ENCODE measurements at places on chromosomes 3 and 15.
A peak's percentile ranks its signal among the peaks of the same experiment; 100 is the strongest.

GRCh38 chr3:174331095-174331800 is 527.9 kb upstream of the NAALADL2 start:
- no peak for DNase-seq

DNA sequence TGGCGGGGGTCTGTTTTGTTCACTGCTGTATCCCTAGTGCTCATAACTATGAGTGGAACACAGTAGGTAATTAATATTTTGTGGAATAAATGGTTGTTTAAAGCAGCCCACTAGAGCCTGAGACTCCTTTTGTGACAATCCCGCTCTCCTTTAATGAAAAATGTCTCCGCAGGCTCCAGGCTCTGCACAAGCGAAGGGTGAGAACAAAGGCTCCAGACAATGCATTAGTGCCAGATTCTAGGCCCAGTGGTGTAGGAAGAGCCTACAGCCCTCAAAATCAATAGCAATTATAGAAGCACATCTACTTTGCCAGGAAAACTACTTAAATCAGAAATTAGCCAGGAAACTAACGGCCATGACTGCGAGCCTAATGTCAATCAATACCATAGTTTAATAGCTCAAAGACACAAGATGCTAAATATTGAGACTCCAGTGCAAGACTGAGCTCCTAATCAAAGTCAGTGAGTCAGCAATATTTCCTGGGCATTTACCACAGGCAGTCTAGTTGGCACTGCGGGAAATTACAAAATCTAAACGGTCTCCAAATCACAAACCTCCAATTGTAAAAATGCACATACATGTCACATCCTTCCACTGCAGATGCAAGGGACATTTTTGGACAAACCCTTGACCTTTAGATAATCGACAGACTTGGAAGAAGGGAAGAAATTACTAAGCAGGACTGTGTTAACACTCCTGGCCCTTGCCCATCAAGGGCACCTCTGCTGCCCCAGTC is 2.3 kb downstream of the ANXA2 start:
- peak; percentile 28 for DNase-seq

GRCh38 chr15:73845507-73845906 is 27.9 kb upstream of the TBC1D21 start:
- no peak for DNase-seq

DNA sequence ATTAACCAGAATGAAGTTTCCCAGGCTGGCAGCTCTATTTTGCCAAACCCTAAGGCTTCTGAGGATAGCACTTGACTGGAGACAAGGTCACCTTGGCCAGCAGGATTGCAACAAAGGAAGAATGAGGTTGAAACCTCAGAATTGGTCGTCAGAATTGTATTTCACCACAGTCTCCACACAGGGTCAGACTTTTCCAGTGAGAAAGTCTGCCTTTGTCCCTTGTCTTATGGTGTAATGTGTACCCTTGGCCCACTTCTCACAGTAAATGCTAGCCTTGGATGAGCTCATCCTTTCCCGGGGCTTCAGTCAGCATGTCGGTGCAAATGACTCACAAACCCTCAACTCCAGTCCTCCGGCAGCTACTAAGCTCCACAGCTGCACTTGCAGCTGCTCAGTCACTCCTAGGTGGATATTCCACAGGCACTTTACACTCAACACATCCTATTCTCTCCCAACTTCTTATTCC is 19.7 kb downstream of the SSR3 start:
- DNase-seq, result no peak

DNA sequence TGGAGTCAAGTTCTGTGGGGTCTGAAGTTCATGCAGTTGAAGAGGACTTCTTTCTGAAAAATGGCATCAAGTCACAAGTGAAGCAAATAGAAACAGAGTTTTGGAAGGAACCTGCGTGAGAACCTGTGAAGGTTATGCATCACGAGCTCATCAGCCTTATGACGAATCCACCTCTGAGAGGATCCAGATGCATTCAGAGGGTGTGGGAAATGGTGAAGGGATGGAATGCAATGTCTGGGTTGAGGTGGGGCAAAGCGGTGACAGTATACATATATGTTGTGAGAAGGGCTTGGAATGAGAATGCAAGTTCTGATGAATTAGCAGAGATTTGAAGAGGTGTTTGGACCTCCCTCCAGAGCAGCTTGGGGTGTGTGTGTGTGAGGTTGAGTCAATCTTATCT is 382.1 kb upstream of the TBL1XR1 start:
- no peak for DNase-seq

GRCh38 chr15:66943456-66944095 is 121.8 kb upstream of the SMAD3 start:
- peak; percentile 53 for DNase-seq

GRCh38 chr3:43055806-43056770 is 49.8 kb downstream of the POMGNT2 start:
- DNase-seq, result no peak

DNA sequence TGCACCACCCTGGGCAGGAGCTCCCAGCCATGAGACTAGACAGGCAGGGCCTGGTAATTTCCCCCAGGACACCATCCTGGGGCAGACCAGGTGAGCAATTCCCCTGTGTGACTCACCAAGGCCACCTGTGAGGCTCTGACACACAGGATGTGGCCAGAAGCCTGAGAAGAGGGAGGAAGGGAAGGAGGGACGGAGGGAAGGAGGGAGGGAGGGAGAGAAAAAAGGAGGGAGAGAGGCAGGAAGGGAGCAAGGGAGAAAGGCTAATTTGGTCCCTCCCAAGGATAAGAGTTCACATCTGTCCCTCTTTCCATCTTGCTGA is 25.9 kb downstream of the WNT7A start:
- DNase-seq, result no peak

DNA sequence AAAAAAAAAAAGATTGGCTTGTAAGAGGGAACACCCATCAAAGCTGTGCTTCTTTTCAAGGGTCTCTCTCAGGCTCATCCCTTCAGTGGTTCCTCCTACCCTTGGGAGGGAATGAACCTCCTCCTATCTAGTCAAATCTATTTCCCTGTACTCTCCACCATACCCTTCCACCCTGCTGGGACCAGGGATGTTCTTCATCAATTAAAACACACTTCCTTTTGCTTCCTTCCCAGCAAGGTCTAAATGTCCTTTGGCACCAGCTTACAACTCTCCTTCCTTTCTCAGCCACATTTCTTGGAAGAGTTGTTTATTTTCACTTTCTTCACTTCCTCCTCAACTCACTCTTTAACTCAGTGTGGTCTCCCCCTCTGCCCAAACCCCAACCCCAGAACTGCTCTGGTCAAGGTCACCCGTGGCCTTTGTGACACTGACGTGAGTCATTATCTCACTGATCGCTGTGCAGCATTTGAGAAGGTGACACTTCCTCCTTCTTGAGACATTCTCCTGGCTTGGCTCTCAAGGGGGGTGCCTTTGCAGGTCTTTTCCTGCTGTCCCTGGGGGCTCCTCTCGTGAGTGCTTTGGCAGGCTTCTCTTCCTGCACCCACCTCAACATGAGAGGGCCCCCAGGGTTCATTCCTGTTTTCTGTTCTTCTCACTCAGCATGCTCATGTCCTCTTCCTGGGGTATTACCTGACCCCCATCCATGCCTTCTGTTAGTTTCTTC is 210.5 kb upstream of the TLE3 start:
- DNase-seq, result no peak

GRCh38 chr15:77592758-77593157 is 40.0 kb downstream of the LINGO1 start:
- DNase-seq, result no peak

- DNase-seq, result no peak
Observed at GRCh38 chr3:59150039-59150438, 100.2 kb upstream of the CFAP20DC start.

DNA sequence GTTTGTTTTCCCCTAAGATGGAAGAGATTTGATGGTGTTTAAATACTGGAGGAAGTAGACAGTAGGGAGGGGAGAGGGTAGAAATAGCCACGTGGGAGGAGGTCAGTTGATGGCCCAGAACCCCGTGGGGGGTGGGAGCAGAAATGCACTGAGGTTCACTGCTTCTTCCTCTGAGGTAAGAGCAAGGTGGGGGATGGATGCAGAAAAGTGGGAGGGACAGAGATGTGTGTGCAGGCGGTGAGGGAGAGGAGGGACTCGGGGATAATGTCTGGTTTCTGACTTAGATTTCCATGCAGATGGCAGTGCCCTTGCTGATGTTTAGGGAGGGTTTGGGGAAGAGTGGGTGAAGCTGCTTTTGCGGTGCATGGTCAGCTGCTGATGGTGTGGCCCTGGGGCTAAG is 102.9 kb downstream of the ARNT2 start:
- DNase-seq, result no peak

GRCh38 chr15:35546511-35547381 is 781 bp upstream of the DPH6 start:
- no peak for DNase-seq

DNA sequence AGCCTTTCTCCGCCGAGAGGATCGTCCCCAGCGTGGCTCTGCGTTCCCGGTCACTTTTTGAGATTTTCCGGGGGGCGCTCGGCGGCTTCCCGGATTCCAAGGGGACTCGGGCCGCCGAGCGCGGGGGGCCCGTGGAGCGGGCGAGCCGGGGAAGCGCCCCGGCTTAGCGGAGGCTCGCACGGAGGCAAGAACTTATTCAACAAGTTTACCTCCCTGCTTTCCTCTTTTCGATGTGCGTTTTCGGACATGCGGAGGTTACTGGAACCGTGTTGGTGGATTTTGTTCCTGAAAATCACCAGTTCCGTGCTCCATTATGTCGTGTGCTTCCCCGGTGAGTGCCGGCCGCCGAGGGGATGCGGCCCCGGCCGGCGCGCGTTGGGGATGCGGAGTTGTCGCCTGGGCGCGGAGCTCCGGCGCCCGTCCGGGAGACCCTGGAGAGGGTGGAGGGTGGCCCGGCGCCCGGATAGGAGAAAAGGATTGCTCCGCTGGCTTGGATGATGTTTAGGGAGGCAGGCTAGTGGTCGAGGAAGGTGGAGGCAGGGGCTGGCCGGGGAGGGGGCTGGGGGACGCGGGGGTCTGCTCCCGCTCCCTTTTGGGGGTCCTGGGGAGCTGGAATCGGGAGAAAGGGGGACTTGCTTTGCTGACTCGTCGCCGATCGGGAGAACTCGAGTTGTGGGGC is 810 bp downstream of the PTPRG start:
- no peak for DNase-seq

DNA sequence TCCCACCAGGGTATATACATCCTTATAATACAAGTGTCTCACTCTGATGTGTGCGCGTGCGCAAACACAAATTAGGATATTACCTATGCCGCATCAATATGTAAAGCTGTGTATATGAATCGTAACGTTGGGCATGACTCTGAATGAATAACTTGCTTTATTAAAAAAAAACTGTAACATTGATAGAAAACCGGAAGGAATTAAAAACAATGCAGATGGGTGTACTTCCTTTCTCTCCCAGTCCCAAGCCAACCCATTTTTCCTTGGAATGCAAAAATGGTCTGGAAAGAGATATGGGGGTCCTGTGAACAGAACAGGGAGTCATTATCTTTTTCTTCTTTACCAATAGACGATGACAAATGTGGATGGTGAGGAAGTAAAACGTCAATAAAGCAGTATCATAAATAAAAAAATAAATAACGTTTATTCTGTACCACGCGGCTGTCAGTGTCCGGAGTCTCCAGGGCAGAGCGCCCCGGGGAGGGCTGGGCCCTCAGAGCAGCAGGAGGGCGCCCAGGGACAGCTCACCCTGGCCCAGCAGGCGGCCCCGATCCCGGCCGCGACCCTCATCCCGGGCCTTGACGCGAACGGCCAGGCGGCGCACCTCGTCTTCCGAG is 1.6 kb downstream of the C2CD4B start:
- no peak for DNase-seq

GRCh38 chr15:71085809-71086208 is 29.5 kb upstream of the THSD4 start:
- no peak for DNase-seq

DNA sequence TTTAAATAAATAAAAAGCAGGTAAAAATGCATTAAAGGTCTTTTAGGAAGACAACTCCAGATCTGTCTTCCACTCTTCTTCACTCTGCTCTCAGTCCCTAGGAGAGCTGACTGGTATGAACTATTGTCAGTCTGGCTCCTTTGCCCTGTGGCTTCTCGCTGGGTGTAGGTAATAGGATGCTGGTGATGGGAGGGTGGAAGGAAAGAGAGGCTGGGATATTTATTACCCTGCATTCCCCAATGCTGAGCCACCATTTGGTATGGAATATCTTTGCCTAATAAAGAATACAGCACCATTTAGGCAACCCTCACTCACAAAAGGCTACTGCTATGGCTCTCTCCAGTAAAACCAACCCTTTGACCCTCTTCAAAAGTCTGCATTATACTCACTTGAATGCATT is 326.9 kb downstream of the CNTN3 start:
- DNase-seq, result no peak

DNA sequence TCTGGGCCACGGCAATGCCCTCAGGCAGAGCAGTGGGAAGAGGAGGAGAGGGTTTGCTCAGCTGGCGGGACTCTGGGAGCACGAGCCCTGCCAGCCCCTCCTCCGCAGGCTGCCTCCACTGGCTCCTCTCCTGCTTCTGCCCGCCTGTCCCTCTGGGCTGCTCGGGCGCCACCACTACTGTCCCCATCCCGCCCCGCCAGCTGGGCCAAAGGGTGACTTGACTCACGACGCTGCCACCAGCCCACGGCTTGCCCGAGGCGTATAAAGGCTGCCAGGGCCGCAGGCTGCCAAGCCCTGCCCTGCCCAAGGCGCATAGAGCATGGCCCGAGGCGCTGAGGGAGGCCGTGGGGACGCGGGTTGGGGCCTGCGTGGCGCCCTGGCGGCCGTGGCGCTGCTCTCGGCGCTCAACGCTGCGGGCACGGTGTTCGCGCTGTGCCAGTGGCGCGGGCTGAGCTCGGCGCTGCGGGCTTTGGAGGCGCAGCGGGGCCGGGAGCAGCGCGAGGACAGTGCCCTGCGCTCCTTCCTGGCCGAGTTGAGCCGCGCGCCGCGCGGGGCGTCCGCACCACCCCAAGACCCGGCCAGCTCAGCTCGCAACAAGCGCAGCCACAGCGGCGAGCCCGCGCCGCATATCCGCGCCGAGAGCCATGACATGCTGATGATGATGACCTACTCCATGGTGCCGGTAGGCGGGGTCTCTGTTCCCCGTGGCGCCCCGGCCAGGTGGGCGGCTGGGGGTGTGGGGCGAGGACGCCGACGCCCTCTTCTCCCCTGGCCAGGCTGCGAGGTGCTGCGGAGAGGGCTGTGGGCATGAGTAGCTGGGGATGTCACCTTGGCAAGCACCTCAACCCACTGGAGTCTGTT is at the start of gene GLDN:
GLDN (plus strand) TSS at position 290 of the 861 bp plus-strand sequence; CDS start at position 320, 30 bp downstream.
- DNase-seq, result no peak

DNA sequence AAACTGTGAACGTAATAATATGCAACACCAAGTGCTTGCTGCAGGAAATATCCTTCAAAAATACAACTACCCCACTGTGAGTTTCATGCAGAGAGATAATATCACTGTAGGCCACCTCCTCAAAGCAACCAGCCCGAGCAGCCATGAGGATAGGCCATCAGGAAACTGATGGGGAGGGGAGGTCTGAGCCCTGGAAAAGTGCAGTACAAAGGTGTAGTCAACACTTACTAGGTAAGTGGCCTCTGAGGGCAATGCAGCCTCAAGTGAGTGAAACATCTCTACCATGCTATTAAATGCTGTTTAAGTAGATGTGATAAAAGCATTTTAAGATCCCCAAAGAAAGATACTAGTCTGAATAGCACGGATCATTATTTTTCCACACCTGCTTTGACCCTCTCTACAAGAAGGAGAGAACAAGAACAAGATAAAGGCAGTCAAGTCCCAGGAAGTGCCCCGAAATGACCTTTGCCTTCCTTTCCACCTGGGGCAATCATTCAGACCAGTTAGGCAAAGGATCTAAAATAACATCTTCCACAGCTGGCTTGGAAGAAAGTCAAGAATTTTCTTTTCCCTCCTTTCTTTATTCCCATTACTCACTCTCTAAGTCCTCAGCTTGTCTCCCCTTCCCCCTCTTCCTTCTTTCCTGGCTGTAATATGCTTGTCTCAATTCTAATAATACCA is 62.8 kb downstream of the FMN1 start:
- no peak for DNase-seq

GRCh38 chr3:46998852-46999515 is 19.5 kb downstream of the NBEAL2 start:
- DNase-seq, result no peak

Data from NCI-H446 treated with DMSO at 0.1 percent for 48 hours (cell line).